Putamen (tissue), 1 donor: ENCODE measurements at places on chromosomes 12 and 14.
A peak's percentile ranks its signal among the peaks of the same experiment; 100 is the strongest.

DNA sequence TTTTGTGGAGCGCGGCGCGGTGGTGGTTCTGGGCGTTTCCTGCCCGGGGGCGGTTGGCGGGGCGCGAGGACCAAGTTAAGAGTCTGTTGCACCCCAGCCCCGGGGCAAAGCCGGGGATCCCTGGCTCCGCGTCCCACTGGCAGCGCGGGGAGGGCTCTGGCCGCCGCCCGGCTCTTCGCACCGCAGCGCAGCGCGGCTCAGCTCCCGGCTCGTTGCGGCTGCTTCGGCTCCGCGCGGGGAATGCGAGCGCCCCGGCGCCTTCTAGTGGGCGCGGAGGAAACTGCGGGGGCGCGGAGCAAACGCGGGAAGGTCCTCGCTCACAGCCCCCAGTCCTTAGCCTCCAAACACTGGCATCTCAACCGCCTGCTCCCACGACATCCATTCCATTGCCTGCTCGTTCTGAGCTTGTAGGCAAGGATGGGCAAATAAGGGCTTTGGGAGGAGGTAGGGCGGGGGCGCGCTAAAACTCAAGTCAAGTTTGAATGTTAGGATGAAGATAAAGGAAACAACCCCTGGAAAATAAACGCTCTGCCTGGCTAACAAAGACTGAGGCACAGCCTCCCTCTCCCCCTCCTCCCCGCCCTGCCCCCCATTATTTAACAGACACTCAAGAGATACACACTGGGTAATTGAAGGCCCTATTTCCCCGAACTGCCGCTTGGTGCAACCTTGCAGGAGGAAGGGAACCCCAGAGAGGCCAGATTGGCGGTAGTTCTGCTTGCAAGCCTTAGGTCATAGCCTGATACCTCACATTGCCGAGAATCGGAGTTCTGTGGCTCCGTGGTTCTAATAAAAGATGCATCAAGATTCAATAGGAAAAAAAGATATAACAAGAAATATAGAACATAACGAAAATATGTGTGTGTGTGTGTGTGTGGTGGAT lies at the start of gene B4GALNT1:
TSS of gene B4GALNT1 (minus strand) at position 244 of the 883 bp plus-strand sequence. CDS start 1,069 bp downstream, outside the sequence.
- DNase-seq = peak; percentile 63

- no peak for DNase-seq
Observed at GRCh38 chr14:37843954-37844607, 248.7 kb downstream of the TTC6 start.

DNA sequence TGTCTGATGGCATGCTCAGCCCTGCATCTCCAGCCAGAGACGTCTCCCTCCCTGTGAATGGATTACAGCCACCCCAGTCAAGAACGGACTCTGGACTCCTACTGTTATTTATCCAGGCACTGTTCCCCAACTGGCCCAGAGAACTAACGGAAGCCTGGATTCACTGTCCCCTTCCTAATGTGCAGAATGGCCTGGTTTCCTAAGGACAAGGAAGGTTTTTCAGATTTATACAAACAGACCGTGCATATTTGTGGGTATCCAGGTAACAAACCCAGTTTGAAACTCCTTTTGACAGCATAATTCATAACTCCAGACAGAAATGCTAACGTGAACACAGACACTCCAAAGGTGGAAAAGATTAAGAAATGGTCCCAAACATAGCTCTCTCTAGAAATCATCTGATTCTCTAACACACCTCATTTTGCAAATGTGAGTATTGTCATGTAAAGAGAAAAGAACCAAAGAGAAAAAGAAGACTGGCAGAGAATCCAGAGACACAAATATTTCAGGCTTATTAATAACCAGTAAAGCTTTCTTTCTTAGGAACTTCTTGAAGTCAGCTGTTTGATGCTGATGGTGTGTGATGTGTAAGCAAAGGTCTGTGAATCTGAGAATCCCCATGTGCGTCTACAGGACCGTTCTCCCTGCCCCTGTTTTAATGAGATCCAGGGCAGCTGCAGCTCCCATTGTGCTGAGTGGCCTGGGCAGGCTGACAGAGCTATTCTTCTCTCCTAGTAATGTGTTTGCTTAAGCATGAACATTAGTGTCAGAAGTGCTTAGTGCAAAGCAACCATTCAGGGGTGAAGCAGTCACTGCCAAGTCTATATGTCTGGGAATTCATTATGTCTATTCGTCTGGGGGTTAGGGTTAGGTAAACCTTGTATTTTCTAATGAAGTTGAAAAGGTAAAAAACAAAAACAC lies 86.8 kb upstream of the HIF1A start:
- DNase-seq = peak; percentile 67

GRCh38 chr14:55938249-55938791 lies 179.9 kb upstream of the PELI2 start:
- peak; percentile 81 for DNase-seq

GRCh38 chr14:68968051-68968450 lies 11.1 kb downstream of the ACTN1 start:
- no peak for DNase-seq

- DNase-seq = no peak
Observed at GRCh38 chr12:117439531-117440001, 78.1 kb upstream of the NOS1 start.

DNA sequence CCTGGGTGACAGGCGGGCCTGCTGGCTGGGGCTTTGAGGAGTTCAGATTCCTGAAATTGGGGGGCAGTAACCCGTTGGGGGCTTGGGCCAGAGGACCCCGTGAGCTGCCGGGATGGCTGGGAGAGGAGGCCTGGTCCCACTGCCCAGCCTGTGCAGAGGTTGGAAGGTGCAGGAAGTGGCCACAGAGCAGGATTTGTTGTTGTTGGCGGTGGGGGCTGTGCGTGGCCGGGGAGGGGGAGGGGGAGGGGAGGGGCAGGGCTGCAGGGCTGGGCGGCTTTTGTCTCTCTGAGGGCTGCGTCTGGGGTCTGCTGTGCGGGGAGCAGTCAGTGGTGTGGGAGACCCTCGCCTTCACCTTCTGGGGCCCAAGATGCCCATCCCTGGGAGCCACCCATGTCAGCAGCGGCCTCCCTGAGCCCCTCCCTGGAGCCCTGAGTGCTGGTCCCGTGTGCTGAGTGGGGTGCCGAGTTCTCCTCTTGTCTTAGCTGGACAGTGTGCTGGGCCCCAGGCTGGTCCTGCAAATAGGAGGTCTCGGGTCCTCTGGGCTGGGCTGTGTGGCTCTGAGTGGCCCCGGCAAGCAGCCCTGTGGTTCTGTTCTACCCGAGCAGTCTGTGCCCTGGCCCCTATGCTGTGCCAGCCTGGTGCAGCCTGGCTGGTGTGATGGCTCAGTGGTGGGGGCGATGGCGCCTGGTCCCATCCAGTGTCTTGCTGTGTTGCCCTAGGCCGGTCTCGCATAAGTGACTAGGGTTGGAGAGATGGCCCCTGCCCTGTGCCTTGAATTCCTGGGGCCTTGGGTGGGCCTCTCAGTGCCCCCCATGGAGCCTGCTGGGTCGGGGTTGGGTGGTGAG lies 10.3 kb downstream of the KIF26A start:
- DNase-seq = no peak

GRCh38 chr12:111186347-111186746 lies 182.5 kb downstream of the PHETA1 start:
- no peak for DNase-seq

GRCh38 chr14:101028971-101029667 lies 125.6 kb upstream of the RTL1 start:
- no peak for DNase-seq

- no peak for DNase-seq
Observed at GRCh38 chr14:46769292-46769691, 117.7 kb upstream of the RPL10L start.

- DNase-seq = no peak
Observed at GRCh38 chr14:44783901-44784300, 177.8 kb downstream of the KLHL28 start.

GRCh38 chr12:46160981-46161690 lies 107.7 kb downstream of the SLC38A1 start:
- DNase-seq = no peak

GRCh38 chr14:39203659-39204606 lies 28.9 kb downstream of the PNN start:
- no peak for DNase-seq

GRCh38 chr12:66195242-66195641 lies 6.2 kb downstream of the IRAK3 start:
- no peak for DNase-seq

GRCh38 chr14:50045039-50045711 lies 71.2 kb downstream of the VCPKMT start:
- no peak for DNase-seq

DNA sequence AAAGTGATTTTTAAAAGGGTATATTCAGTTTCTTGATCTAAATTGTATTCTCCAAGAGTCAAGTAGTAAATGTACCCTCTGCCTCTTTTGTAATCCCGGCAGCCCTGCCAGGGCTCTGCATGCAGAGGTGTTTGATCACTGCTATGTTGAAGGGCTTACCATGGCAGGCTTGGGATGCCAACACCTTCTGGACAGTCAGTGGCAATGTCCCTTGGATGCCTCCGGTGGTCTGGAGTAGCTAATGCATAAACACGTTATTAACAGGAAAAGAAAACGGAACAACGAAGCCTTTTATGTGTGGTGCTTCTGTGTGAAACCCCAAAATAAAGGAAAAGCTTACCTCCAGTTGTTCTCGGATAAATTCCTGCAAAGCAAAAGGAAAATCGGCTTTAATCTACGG lies 19.9 kb downstream of the EIF2B2 start:
- DNase-seq = no peak

- DNase-seq = no peak
Observed at GRCh38 chr12:48693572-48693971, 11.5 kb upstream of the KANSL2 start.

- DNase-seq = no peak
Observed at GRCh38 chr12:117298648-117299225, 62.7 kb downstream of the NOS1 start.

DNA sequence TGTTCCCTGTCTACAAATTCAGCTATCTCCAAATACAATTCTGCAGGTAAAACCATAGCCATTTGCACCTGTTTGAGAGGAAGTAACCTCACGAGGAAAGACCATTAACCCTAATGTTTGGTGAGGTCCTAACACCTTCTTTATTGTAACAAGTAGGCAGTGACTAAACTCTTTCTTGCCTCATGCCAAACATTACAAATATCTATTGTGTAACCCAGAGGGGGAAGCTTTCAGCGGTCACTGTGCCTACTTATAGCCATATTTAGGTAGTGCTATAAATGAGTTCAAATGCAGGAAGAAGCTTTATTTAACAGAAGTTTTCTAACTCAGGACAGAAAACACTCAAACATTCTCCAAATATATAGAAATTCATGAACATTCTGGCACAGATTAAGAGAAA lies 252.7 kb downstream of the LRFN5 start:
- DNase-seq = no peak

GRCh38 chr14:19771895-19772430 lies 1.3 kb upstream of the OR4M1 start:
- no peak for DNase-seq

DNA sequence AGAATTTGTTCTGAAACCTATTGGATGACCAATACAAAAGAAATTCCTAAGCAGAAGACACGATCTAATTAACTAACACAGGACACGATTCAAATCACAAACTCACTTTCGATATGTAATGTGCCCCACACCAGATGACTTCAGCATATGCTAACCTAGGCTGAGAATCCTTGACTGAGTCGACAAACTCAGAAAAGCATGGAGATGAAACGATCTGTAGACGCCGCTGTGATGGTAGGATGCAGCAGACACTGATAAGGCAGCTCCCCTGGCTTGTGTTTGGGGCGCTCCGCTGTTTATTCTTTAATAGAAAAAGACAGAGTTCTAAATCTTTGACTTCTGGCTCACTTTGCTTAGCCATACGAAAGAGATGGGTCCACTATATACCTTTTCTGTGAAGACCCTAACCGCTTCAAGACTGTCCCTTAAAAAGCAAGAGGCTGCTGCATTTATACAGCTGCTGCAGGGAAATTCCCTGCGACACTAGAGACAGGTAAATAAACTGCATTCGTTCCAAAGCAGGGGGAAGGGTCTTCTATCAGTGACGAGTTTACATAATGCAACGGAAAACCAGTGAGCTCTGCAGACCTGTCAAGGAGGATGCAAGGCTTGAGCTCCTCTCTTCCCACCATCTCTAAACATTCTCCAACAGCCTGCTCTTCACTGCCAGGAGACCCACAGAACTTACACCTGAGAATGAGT lies 929 bp downstream of the CHD8 start:
- no peak for DNase-seq

GRCh38 chr14:88563845-88564244 lies 1.0 kb downstream of the ZC3H14 start:
- DNase-seq = no peak

- no peak for DNase-seq
Observed at GRCh38 chr14:57293866-57294837, 25.4 kb downstream of the AP5M1 start.
